AG04449 (cell line): ENCODE measurements at places on chromosomes 7 and 10.

GRCh38 chr7:140635345-140635744 is 5.3 kb downstream of the DENND2A start:
- DNase-seq, result no peak

- DNase-seq, result no peak
These were observed 27.7 kb downstream of the ANXA8 start for GRCh38 chr10:47456079-47456785.

DNA sequence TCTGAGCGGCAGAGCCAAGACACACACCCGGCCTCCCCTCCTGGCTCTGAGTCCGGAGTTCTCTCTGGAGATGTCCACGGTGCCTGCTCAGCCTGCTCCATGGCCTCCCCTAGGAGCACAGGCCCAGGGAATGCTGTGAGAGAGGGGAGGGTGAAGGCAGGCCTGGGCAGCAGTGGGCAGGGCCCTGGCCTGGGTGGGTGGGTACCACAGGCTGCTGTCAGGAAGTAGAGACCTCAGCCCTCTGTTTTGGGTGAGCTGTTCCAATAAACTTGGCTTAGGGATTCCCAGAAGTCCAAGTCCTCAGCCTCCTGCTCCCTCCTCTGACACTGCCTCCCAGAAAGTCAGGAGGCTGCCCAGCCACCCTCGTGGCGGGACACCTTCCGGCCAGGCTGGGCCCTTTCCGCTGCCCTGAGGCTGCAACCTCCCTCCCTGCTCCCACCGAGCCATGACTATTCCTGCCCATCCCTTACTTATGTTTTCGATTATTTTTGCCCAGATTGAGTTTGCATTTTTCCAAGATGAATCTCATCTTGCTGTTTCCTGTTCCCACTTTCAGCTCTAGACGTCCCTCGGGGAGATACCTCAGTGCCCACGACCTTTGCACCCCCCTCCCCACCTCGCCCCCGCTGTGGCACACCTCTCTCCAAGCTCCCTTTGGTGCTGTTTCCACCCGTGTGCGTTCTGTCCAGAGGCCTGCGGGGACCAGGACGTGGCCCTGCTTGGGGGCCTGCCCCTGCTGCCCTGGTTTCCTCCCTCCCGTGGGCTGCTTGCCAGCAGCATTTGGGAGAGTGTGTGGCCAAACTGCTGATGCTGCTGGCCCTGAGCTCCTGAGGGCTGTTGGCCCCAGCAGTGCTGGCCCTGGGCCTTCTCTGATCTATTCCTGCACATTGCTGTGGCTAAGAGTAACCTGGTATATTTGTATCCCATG is 5.8 kb upstream of the POLM start:
- peak; percentile 67 for DNase-seq

GRCh38 chr7:106129291-106129690 is 17.2 kb upstream of the SYPL1 start:
- no peak for DNase-seq

GRCh38 chr10:2782265-2782664 is 285.1 kb upstream of the PFKP start:
- DNase-seq, result no peak

DNA sequence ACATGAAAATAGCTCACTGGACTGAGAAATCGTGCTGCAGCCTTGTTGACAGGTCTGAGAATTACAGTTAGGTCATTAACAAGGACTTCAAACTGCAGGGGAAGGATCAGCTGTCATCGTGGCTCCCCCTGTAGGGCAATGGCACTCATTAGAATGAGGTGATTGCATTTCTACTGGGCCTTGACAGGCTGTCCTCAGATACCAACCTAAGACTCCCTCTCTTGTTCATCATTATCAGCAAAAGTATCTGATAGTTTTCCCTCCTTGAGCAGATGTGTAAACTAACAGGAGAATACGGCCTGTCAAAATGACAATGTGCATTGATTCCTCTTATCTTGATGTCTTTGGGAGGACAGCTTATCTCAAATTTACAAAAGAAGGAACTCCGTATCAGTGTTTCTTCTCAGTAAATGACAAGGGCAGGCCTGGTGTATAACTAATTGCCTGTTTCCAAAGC is 648.5 kb upstream of the LRRN3 start:
- no peak for DNase-seq

GRCh38 chr7:97013134-97013844 is 7.9 kb downstream of the DLX6 start:
- DNase-seq, result no peak

DNA sequence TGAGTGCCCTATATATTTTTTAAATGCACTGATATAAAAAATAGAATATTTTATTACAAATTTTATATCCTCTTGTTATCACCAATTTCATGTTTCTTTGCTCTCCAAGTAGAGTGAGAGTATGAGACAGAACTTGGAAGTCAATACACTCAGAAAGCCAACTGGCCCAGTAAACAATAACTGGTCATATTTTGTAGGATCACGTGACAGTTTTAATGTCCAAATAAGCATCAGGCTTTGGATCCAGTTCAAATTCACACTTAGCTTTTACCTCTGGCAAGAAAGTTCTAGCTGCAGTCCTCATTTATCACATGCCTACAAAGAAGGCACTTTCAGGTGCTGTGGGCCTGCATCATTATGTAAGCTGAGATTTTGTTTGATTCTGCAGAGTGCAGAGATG is 21.6 kb upstream of the TPK1 start:
- DNase-seq, result no peak

- no peak for DNase-seq
These were observed 49.5 kb upstream of the ZPBP start for GRCh38 chr7:50142425-50143017.

GRCh38 chr7:35617041-35617440 is 77.9 kb downstream of the HERPUD2 start:
- peak; percentile 4 for DNase-seq

DNA sequence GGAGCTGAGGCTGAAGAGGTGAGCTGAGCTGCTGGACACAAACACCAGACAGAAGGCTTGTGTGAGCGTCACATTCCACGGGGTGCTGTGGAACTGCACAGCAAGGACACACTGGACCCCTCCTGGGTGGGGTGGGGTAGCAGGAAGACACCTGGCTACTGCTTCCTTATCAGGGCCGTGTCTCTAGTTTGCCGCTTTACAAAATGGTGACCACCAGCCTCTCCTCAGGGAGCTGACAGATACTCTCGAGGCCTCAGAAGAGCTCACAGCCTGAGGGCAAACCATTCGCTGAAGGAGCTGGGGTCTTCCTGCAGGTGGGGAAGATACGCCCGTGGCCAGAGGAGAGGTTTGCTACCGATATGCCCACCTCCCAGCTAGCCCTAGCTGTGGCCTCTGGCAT is 461.9 kb downstream of the PLXNA4 start:
- no peak for DNase-seq

- no peak for DNase-seq
These were observed 674.3 kb upstream of the ZWINT start for GRCh38 chr10:57035310-57035709.

- DNase-seq, result no peak
These were observed 42.1 kb downstream of the CYP26A1 start for GRCh38 chr10:93115661-93116383.

GRCh38 chr10:79066411-79067240 is 2.1 kb upstream of the ZMIZ1 start:
- DNase-seq, result no peak

DNA sequence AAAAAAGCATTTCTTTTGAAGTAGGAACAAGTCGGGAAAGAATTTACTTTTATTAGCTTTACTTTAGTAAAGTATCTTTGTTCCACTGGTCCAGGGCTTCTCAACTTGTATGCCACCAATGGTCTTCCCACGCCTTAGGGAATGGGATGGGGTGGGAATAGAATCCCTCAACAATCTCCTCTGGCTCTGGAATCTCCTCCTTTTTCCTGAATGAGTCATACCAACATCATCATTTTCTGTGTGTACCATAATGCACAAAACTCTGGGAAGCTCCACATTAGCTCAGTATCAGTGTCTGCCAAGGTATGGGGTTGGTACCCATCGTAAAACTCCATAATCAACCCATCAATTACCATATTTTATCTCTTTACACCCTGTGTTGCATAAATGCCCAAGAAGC is 159.4 kb upstream of the BMPER start:
- DNase-seq, result no peak

DNA sequence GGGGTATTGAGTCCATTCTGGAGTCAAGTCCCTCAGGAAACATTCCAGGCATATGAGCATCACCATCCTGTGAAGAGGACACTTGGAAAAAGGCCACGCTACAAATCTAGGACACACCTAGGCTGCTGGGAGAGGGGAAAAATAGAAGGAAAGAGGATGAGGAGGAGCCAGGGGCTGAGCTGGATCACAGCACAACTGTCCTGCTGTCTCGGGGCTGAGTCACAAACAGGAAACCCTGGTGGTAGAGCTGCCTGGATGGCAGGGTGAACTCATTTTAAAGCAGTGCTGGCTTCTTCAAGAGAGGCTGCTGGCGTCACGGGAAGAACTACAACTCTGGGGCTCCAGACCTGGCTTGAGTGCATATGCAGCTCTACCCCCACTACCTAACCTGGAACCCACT is 151.5 kb downstream of the RNF216 start:
- DNase-seq, result no peak

- DNase-seq, result no peak
These were observed 90.5 kb downstream of the CLEC2L start for GRCh38 chr7:139613971-139614411.

DNA sequence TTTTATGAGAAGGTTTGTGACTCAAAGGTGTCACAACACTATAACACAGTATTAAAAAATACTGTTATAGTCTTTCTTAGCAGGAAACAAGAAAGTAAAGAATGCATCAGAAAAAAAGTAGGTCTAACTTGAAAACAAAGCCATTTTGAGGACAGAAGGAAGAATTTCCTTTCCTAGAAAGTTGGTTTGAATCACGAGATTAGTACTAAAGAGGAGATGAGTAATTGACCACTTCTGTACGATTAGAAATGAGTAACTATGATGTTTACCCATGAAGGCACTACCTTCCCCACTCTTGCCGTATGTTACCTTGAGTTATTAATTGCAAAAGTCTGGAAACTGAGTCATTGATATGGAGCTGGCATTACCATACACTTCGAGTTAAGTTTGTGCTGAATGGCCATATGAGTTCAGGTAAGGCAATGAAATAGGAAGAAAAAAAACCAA is 65.2 kb downstream of the FAM185A start:
- DNase-seq, result no peak

- DNase-seq, result no peak
These were observed 375.9 kb downstream of the NXPH1 start for GRCh38 chr7:8809320-8809719.

DNA sequence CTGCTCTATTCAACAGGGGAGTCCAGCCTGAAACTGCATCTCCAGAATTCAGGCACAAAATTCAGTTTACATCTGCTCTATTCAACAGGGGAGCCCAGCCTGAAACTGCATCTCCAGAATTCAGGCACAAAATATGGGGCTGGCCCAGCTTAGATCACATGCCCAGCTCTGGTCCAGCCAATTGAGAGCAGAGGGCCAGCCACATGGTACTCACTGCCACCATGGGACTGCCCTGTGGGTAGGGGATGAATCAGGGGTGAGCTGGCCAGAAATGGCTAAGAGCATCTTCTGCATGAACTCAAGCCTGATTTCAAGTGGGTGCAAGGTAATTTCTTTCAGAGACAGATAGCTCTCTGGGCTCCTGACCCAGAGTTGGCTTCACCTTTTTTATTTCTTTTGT is 156.6 kb upstream of the LYZL2 start:
- no peak for DNase-seq

GRCh38 chr7:77391230-77391629 is 24.9 kb downstream of the GSAP start:
- DNase-seq, result no peak

DNA sequence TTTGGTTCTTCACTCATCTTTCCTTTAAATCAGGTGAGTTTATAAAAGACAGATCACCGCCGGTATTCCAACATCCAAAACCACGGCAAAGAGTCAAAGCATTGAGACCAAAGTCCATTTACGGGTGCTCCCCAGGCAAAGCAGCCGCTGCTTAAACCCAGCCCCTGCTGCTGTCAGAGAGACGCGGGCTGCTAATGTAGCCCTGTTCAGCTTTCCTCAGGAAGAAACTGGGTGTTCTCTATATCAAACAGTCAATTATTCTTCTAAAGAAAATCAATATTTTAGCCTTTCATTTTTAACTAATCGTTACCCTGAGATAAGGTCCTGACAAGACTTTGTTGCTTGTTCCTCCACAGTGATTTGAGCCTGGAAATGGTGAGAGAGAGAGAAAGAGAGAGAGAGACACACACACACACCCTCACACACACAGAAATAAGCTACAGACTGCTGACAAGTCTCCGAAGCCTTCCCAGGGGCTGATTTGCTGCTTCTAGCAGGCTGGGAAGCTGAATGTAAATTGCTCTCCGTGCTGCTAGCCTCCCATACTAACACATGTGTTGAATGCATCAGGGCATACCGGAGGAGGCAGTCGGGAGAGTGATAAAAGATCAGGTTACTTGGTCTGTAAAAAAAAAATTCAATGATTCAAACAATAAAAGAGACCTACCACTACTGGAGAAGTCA is 183.0 kb upstream of the ANK3 start:
- DNase-seq, result no peak

DNA sequence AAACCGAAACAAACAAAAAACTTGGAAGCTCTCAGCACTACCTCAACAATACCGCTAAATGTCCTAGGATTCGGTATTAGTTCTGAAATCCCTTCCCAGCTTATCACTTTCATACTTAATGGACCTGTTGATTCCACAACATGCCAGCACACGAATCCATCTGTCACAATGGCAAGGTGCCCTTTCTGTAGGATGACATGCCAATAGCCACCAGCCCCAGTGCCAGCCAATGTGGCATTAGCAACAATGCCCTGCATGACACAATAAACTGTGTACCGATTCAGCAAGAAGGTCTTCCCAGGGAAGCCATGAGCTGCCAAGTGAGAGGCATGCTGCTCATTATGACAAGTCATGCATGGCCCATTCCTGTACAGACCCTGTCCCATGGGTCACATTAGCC is 35.6 kb upstream of the CHCHD3 start:
- DNase-seq, result no peak

DNA sequence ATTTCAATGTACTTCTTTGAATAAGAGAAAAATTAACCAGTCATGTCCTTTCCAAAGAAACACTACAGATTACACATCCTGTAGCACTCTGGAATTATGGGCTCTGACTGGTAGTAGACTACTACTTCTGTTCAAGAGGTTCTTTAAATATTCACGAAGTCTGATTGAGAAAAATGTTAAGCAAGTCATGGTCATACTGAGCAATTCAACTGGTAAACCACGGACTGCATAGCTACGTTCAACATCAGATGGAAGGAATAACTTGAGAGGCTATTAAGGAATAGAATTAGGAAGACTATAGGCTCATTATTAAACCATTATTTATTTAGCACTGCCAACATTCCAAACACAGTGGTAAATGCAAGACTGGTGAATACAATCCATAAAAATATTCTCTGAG is 160.8 kb downstream of the IMMP2L start:
- peak; percentile 45 for DNase-seq

DNA sequence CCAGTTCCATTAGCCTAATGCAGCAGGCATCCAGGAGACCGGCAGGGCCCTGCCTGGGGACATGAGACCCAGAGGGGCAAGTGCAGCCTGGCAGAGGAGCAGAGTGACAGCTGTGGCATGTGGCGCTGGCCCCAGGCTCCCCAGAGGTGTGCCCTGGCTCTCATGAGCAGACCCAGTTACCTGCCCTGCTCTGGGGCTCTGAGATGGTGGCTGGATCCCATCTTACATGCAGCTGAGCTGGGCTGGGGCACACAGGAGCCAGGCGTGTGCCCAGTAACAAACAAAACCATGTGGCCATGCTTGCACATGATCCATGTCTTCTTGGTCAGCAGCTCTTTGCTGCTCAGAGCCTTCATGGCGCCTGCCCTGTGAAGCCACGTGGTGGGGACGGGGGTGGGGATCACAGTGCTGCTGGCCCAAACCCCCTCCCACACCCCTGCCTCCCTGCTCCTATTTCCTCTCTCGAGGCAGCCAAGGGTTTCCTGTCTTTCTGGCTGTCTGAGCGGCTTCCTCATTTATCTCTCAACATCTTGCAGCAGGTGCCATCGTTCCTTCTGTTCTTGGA is 40.3 kb upstream of the GTF2I start:
- no peak for DNase-seq
